Stimulated activated CD4-positive, alpha-beta T cell treated with anti-CD3 and anti-CD28 coated beads, TNF-alpha, amount 100 ng/mL, for 24 hours (primary cell): ENCODE measurements at places on chromosomes 7 and 10.

- DNase-seq: no peak
Measured at GRCh38 chr10:95331596-95332130, 40.9 kb upstream of the PDLIM1 start.

- DNase-seq: no peak
Measured at GRCh38 chr10:84084342-84084741, 55.0 kb upstream of the GHITM start.

GRCh38 chr10:71007516-71007915 lies 119.2 kb upstream of the PCBD1 start:
- no peak for DNase-seq

- DNase-seq: no peak
Measured at GRCh38 chr7:15853832-15854470, 167.5 kb upstream of the MEOX2 start.

GRCh38 chr10:4514445-4515108 lies 311.4 kb upstream of the AKR1E2 start:
- no peak for DNase-seq

GRCh38 chr10:12103802-12104201 lies 25.7 kb upstream of the SEC61A2 start:
- no peak for DNase-seq

GRCh38 chr7:99428972-99429566 lies 9.5 kb downstream of the PTCD1 start:
- DNase-seq: no peak

DNA sequence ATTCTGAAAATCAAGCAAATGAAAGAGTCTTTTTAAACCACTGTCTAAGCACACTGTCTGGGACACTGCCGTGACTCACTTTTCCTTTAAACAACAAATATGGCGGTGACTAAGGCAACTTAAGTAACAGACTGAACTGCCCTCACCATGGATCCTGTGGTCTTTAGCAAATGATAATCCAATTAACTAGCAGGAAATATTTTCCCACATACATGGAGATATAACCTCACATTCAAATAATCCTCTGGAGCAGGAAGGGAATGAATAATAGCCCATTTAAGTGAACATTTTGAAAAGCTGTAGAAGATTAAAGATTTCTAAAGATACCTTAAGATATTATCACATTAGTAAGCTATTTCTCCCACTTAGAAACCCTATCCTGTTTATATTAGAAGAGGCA lies 40.3 kb upstream of the LRRC17 start:
- no peak for DNase-seq

DNA sequence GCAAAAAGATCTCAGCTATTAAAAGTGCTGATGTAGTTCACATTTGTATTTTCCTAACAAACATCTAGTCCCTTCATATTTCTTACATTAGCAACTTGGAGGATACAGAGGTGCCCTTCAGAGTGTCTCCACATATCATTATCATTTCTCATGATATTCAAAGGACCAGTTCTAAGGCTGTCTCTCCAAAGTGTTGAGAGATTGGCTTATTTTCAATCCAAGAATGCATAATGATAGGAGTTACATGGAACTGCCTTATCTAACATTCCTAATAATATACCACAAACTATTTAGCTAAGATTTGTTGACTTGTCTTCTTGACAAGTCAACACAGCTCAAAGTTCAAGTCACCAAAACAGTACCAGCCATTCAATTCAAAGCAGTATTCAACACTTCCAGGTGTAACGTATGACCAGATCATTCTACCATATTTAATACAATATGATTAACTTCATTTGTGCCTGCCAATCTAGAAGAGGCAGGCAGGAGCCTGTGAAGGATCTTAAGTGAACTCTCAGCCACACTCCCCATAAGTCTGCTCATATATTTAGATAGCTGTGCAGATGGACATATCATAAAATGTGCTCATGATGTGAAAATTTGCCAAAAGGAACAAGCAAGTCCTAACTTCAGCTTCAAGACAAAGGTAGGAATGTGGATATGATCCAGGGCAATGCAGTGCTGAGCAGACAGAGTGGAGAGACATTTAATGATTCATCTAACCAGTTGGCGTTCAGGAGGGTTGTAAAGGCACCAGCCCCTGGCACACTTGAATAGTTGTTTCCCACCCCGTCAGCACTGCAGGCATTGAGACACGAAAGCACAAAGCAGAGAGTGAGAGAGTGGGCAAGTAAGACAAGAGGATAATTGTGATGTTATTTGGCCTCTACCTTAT lies 108.3 kb downstream of the MTERF1 start:
- DNase-seq: no peak

DNA sequence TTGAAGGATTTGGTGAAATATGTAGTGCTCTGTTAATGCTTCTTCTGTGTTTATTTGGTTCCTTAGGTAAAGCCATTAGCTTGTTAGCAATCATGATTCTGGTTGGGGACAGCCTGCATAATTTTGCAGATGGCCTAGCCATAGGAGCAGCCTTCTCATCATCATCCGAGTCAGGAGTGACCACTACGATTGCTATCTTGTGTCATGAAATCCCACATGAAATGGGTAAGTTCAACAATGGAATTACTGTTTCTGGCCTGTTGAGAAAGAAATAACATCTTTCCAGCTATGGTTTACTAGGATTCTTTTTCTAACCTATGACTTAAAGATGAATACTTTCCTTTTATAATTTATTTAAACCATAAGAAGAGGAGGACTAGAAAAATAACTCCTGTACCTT lies 48.9 kb downstream of the SLC39A12 start:
- DNase-seq: no peak

DNA sequence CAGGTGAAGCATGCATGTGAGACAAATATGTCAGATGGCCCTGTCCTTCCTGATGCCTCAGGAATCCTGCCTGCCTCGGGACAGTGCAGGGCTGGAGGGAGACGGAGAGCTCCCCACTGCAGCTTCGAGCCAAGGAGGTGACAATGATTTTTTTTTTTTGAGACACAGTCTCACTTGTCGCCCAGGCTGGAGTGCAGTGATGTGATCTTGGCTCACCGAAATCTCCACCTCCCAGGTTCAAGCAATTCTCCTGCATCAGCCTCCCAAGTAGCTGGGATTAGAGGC lies 68.8 kb downstream of the OAT start:
- DNase-seq: no peak

DNA sequence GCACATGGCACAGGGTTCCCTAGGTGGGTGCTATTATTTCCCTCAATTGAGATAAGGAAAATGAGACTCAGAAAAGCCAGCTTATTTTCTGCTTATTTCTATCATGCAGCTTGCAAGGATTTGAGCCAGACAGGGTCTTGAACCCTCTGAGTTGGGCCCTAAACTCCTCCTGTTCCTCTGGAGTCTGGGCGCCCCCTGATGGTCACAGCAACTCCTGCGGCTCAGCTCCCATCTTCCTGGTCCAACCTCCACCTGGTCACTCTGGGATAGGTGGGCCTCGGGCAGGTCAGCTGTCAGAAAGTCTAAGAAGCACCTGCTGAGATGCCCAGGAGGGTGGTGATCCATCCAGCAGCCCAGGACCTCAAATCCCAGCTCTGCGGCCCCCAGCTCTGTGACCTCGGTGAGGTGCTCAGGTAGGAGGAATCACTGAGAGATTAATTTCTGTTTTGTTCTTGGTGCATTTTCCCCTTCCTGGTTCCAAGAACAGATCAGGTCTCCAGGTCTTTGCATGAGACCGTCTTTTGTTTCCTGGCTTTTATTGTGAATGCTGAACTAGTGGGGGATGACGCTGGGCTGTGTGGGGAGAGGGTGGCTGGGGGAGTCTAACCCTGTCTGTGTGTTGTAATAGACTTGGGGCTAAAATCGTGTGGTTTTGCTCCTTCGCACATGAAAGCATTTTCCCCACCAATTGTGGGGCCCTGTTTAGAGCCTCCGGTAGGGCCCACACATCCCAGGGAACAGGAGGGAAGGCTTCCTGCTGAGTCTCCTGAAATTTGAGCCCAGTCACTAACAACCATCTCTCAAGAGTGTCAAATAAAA lies 32.8 kb downstream of the TMEM130 start:
- DNase-seq: no peak
